ENCODE measurements at places on chromosomes 3 and 15.
A peak's percentile ranks its signal among the peaks of the same experiment; 100 is the strongest.

- no peak for DNase-seq
Observed at GRCh38 chr3:181316482-181316881, 326.9 kb upstream of the DNAJC19 start.

DNA sequence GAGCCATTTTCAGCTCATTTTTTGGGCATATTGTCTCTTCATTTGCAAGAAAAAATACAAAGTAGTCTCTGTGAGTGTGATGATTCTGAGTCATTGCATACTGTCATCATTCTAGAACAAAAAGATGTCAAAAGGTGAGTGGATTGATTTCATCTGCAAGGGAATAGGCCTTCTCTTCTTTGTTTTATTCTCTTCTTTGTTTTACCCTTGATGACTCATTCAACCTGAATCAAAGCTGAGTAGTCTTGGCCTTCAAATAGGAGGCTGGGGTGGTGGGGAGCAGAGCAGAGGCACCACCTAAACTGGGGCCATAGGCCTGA is 25.4 kb downstream of the CYP19A1 start:
- DNase-seq, result no peak

GRCh38 chr15:33963831-33964664 is 4.2 kb upstream of the CHRM5 start:
- DNase-seq, result no peak

GRCh38 chr3:102614585-102614984 is 179.8 kb downstream of the ZPLD1 start:
- DNase-seq, result no peak

- DNase-seq, result no peak
Observed at GRCh38 chr15:65980824-65981456, 111.6 kb downstream of the RAB11A start.

DNA sequence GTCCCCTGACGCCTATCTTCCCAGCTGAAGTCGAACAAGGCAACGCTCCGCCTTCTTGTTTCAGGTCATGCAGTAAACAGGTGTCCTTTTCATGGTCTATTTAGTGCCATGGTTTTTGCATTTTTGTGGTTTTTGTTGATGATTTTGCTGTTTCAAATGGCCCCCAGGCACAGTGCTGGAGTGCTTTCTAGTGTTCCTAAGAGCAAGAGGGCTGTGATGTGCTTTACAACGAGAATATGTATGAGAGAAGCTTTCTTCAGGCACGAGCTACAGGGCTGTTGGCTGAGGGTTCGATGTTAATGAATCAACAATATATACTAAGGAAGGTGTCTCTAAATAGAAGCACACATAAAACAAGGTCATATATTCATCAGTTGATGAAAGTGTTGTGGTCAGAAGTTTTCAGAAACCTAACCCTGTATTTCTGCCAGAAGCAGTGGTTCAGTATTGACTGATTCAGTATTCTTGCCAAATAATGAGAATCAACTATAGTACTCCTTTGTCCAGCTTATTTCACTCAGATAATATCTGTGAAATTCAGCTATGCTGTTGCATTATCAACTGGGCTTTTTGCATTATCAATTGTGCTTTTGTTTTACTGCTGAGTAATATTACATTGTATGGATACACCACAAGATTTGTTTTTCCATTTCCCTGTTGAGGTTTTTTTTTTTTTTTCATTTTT is 18.5 kb downstream of the LIMD1 start:
- no peak for DNase-seq

- no peak for DNase-seq
Observed at GRCh38 chr3:71868876-71869275, 83.9 kb upstream of the PROK2 start.

- no peak for DNase-seq
Observed at GRCh38 chr3:53817809-53818208, 28.4 kb downstream of the CHDH start.

- DNase-seq, result no peak
Observed at GRCh38 chr3:15606434-15606891, 4.9 kb downstream of the BTD start.

DNA sequence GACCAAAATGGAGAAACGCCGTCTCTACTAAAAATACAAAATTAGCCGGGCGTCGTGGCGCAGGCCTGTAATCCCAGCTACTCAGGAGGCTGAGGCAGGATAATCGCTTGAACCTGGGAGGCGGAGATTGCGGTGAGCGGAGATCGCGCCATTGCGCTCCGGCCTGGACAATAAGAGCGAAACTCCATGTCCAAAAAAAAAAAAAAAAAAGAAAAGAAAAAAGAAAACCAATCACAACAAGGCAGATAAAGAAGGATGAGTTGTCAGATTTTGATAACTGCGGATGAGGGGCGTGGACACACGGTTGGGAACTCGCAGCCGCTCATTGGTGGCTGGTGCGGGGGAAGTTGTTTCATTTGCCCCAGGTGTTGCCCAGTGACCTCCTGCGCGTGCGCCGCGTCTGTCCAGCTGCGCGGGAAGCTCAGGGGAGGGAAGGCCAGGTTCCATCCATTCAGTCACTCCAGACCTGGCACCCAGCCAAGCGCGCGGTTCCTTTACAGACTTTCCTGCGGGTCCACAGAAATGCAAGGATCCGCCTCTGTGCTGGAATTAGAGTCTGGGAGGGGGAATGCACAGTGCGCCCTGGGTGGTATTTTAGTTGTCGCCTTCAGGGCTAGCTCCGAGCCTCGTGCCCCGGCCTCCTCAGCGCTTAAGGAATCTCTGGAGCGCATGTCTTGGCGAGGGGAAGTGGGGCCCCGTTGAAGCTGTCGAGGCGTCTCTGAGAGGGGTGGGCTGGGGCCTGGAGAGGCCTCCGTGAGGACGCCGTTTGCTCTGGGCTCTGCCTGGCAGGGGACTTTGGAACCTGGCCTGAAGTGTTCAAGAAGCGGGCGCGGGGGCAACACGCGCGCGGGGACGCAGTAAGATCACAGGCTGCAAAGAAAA is 708 bp upstream of the GCHFR start:
- no peak for DNase-seq

DNA sequence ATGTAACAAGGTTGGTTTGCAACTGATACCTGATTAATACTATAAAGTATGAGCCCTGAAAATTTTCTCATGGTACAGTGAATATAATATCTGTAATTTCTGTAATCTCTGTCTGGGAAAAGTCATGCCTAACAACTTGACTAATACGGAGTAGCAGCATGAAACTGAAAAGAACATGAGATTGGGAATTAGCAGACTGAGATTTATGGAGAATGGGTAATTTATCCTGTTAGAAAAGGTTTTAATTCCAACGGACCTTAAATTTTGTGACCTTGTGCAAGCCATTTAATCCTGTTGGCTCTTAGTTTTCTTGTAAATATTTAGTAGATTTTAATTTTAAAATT is 90.2 kb upstream of the CMC1 start:
- no peak for DNase-seq

GRCh38 chr3:48405343-48405881 is 24.5 kb downstream of the PLXNB1 start:
- no peak for DNase-seq

- no peak for DNase-seq
Observed at GRCh38 chr3:175308097-175308496, 449.0 kb downstream of the NAALADL2 start.

GRCh38 chr15:52567871-52568600 is 794 bp downstream of the ARPP19 start:
- peak; percentile 15 for DNase-seq

- no peak for DNase-seq
Observed at GRCh38 chr3:177149106-177149505, 48.2 kb downstream of the TBL1XR1 start.

- DNase-seq, result no peak
Observed at GRCh38 chr3:30518181-30518864, 88.1 kb upstream of the TGFBR2 start.

GRCh38 chr3:85571835-85572234 is 613.0 kb downstream of the CADM2 start:
- DNase-seq, result no peak

DNA sequence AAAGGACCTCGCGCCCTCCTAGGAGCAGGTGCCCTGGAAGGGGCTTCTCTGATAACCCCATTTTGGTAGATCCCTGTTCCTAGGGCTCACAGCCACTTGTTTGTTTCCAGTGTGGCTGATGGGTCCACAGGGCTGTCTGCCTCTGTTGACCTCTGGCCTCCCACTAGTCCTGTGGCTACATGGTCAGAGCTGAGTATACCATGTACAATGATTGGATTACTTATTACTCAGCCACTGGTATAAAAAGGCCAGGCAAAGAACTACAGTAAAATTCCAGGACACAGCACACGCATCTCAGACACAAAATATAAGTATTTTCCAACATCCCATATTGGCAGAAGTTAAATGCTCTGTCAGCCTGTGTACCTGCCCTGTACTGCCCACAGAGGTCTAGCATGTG is 277.3 kb downstream of the GABRG3 start:
- DNase-seq, result no peak

DNA sequence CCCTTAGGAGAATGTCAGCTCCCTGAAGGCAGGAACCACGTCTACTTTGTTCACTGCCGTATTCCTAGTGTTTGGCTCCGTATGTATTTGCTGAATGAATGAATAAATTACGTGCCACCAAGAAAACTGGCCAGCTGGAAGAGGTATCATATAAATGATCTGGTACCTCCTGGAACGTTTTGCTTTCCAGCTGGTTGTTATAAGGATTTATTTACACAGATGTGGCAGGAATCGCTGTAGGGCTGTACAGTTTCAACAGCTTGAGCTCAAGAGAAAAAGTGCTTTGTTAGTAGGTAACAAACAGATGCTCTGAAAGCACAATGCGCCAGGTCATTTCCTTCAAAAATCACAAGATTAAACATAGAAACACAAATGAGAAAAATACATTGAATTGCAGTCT is 108.8 kb upstream of the ATP2B2 start:
- no peak for DNase-seq

DNA sequence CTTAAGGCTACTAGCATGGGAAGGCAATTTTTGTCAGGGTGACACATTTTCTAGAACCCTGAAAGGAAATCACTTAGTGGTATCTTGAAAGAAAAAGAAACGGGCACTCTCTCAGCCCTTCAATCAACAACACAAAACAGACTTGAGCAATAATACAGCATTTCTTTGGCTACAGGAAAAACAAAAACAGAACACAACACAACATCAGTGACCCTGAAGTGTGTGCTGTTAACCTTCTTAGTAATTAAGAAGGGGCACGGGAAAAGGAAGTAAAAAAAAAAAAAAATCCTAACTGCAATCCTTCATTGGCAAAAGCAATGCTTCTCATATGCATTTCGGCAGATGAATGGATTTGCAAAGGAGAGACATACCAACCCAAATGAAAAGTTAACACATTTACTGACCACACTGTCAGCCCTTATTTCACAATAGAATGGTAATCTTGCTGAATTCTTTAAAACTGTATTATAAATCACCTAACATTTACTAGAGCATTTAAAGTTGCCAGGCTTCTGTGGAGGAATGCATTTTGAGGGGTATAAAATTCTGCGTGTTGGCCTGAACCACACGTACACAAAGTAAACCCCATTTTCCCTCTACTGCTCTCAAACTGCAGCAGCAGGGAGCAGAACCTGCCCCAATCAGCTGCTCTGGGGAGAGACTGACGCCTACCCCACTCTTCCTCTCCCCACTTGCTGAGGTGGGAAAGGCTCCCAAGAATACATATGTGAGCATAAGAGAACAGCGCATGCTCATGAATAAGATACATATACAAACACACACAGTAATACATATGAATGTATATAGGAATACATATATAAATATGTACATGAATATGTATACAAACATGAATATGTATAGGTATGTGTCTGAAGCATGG is 198.5 kb downstream of the FOXP1 start:
- no peak for DNase-seq

DNA sequence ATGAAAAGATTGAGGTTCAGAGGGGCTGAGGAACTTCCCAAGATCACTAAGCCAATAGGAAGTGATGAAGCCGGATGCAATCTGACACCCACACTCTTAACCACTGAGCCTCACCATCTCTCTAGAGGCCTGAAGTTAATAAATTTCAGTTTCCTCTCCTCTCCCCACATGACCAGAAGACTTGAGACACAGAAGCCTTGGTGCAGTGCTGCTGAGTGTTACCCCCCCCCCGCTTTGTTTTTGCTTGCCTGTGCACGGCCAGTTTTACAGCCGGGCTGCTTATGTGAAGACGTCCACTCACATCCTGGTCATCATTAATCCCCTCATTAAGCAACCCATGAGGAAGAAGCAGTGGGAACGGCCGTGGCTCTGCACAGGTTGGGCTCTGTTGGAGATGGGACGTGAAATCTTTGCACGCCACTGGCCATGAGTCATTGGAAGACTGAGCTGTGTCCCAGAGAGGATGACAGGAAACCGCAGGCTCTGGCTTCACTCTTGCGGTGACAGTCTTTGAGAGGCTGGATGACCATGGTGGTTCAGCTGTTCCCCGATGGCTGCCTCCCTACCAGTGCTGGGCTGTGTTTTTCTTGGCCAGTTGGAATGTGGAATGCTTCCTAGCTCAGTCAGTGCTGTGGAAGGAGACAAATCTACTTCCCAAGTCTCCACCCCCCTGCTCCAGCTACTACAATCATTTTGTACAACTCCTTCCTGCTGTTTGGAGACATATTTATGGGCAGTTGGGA is 232.6 kb upstream of the LRTM1 start:
- DNase-seq, result no peak

DNA sequence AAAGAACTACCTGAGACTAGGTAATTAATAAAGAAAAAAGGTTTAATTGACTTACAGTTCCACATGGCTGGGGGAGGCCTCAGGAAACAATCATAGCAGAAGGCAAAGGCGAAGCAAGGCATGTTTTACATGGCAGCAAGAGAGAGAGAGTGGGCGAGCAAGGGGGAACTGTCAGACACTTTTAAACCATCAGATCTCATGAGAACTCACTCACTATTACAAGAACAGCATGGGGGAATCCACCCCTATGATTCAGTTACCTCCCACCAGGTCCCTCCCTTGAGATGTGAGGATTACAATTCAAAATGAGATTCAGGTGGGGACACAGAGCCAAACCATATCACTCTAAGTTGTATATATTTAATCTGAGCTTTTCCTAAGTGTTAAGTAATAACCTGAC is 79.0 kb upstream of the MLF1 start:
- DNase-seq, result no peak

DNA sequence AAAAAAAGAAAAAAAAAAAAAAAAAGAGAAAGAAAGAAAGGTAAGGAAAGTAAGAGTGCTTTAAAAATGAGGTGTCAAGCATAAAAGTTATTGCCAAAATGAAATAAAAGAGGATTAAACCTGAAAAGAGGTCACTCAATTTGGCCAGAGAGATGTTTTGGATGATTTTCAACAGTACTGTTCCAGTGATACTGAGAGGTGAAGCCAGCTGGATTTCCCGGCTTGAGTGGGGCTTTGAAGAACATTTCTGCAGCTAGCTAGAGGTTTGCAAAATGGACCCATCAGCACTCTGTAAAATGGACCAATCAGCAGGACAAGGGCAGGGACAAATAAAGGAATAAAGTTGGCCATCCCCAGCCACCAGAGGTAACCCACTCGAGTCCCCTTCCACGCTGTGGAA is 128.5 kb downstream of the LSAMP start:
- no peak for DNase-seq

DNA sequence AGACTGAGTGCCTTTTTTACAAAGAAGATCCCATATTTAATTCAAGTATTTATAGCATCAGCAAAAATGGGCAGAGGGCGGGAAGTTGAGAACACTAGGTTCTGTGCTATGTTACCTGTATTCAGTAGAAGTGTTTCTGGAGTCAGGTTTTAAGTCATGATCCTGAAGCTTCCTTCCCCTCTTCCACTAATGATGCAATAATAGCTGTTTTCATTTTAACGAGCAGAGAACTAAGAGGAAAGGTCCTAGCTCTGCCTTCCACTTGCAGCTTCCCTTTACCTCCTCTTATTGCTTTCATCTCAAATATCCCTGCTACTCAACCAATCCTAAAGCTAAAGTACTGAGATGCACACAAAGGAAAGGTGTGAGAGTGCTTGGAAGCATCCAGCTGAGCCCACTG is 16.9 kb upstream of the TMOD3 start:
- DNase-seq, result no peak

- DNase-seq, result no peak
Observed at GRCh38 chr3:158789592-158789991, 12.3 kb upstream of the MFSD1 start.
